Hepatic stellate cell (primary cell): ENCODE measurements at places on chromosomes 5 and 9.

DNA sequence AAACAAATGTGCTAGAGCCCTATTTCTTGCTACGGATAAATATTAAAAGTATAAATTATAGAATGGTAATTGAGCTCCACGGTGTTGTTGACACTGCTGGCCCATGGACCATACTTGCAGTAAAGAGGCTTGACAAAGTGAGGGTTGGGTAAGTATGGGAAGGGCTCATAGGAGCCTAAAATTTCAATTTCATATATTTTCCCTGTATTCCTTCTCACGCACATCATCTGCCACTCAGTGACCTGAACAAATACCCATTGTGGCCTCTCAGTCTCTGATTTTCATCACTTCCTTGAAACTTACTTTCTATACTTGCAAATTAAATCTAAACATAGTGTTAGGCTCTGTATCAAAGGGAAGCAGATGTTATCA, 116.5 kb downstream of the PIK3R1 start:
- no peak for DNase-seq

GRCh38 chr9:93083592-93084470, 12.2 kb upstream of the CARD19 start:
- DNase-seq: no peak

DNA sequence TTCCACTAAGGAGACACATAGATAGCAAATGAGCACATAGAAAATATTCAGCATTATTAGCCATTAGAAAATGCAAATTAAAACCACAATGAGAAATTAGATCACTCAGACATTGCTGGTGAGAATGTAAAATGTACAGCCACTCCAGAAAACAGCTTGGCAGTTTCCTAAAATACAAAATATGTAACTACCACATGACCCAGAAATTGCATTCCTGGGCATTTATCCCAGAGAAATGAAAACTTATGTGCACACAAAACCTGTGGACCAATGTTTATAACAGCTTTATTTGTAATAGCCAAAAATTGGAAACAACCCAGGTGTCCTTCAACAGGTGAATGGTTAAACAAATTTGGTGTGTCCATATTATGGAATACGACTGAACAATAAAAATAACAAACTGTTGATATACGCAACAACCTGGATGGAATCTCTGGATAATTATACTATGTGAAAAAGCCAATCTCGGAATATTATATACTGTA, 34.8 kb upstream of the SHC3 start:
- no peak for DNase-seq

DNA sequence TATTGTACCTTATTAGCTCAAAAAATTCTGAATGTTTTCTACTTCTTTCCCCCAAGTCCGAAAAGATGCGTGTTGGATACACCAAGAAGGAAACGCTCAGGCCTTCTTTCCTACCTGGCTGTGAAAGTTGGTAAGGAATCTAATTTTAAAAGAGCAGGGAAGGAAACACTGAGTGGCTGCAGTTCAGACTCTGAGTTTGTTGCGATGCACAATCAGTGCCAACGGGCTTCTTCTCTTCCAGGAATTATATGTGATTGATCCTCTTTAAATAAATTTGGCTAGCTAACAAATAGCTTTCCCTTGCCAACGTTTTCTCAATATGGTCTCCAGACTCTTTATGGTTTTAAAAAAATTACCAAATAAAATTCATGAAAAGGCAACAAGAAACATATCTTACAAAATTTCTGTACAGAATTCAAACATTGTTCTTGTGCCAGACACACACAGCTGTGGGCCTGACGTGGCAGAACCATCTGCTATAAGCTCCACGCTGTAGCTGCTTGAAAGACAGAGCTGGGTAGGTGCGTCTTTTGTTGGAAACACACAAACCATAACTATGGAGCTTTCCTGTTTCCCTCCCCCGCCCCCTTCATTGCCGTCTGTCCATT, 493.1 kb downstream of the ZNF608 start:
- no peak for DNase-seq

DNA sequence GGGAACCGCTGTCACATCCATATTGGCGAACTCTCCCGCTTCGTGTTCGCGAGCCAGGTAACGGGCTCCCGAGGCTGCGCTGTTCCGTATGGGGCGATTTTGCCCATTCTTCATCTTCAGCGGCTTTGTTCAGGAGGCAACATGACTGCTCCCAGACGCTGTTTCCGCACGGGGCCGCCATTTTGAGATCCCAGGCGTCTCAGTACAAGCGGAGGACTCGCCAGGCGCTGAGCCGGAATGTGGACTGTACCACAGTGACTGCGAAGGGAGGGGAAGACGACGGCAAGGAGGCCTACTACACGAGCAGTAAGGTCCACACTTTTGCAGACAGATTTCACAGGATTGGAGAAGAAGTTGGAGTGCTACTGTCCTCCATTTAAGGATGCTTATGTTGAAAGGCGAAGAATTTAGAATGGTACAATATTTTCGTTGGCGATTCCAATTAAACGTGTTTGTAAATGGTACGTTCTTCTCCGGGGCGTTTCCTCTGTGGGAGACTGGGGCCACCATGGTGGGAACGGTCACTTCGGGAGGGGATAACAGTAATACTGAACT, 41.6 kb upstream of the ZNF300 start:
- peak; percentile 22 for DNase-seq

DNA sequence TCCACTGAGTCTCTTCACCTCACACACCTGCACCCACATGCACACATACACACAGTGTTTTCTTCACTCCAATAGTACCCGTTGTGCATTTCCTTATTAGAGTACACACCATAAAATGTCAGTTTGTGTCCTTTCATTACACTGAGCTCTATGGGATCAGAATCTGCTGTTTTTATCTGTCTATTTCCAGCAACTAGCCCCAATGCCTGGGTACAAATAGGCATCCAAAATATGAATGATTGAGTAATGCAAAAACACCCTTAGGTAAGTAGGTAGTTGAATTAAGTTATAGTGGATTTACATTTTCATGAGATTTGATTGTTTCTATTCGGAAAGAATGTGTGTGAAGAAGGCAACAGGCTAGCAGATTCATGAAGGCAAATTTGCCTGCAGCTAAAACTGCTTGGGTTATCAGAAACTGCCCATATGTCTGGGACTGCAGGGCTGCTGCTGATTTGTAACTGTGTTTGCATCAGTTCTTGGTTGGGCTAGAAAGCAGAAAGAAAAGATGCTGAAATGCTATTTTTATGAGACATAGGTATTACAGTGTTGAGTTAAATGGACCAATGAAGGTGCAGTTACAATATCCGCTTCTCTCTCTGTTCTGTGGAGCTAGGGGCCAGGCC, 26.9 kb downstream of the PPP3R2 start:
- no peak for DNase-seq

GRCh38 chr9:81292056-81292805, 397.1 kb downstream of the TLE1 start:
- DNase-seq: no peak

GRCh38 chr9:31334837-31335528, 1049.5 kb upstream of the ACO1 start:
- DNase-seq: no peak

DNA sequence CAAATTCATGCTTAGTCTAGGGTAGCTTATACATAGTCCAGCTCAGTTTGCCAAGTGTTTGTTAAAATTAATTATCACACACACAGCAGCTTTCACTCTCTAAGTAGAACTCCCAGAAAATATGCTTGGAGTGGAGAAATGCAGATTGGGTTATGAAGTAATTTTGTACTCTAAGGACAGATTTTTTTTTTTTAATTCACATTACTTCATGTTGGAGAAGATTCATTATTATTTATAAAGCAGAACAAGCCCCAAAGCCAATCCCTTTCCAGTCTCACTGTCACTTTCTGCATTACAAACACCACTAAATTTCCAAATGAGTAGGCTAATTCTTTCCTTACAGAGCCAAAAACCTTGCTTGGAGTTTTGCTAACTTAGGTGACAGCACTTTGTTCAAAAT, 11.7 kb upstream of the C9orf72 start:
- no peak for DNase-seq

DNA sequence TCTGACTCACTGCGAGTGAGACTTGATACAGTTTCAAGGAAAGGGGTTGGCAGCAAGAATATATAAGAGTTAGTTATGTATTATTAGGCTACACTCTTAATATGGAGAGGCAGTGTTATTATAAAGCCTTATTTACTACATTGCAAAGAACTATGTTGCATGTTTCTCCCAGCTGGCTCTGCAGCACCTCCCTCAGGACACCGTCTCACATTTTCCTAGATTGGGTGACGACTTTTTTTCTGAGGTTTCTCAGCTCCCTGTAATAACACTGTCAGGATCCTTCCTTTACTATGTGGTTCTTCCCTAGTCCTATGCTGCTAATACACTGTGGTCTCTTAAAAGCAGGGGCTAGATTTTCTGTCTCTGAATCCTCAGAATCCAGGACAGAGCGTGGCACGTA, 153.7 kb downstream of the INSYN2B start:
- DNase-seq: no peak

- DNase-seq: no peak
Measured at GRCh38 chr5:119470105-119470763, 17.9 kb downstream of the HSD17B4 start.

- peak; percentile 85 for DNase-seq
Measured at GRCh38 chr9:34559624-34560455, 29.7 kb downstream of the CNTFR start.

DNA sequence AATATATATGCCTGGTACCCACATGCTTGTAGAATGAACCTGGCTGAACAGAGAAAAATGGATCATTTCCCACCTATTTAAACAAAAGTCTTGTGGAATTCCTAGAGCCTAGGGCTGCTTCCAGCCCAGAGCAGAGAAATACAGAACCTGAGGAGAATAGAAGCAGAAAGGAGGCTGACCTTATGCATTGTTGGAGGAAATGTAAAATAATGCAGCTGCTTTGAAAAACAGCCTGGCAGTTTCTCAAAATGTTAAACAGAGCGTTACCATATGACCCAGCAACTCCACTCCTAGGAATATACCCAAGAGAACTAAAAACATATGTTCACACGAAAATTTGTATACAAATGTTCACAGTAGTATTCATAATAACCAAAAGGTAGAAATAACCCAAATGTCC, 15.1 kb downstream of the MAPKAP1 start:
- no peak for DNase-seq

DNA sequence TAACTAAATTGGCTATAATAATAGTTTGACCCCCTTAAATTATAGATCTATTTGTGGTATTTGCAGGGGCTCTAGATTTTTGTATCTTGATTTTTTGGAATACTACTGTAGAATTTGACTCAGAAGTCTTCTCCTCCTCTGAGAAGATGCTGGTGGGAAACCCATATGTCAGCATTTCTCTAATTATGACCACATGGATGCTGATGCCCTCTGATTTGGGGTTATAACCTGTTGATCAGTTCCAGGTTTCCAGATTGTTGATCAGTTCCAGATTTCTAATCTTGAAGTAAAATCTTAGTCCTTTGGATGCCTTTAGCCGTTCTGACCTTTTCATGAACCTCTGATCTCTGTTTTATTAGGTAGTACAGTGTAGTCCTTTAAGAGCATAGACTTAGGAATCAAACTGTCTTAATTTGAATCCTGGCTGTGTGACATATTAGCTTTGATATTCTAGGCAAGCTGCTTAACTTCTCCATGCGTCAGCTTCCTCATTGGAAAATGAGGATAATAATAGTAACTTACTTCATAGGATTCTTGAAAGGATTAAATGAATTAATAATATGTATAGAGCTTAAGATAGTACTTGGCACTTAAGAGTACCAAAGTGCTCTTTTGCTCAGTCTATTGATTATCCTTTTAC, 8.1 kb downstream of the FSD1L start:
- no peak for DNase-seq

GRCh38 chr5:149254506-149254905, 17.2 kb upstream of the AFAP1L1 start:
- peak; percentile 51 for DNase-seq

DNA sequence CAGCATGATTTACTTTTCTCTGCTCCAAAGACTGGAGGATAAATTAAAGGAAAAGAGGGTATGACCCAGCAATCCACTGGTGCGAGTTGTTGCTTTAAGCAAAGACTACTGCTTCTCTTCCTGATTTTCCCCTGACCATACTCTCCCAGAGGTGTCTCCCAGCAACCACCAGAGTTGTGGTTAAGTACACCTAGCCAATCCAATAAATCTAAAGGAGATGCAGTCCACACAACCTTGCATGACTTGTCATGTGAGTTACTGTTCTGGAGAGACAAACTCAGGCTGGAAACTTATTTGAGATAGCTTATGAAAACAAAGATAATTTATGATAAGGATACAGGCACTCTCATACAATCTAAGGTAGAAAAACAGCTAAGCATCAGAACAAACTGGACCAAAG, 11.9 kb downstream of the TMC1 start:
- no peak for DNase-seq

DNA sequence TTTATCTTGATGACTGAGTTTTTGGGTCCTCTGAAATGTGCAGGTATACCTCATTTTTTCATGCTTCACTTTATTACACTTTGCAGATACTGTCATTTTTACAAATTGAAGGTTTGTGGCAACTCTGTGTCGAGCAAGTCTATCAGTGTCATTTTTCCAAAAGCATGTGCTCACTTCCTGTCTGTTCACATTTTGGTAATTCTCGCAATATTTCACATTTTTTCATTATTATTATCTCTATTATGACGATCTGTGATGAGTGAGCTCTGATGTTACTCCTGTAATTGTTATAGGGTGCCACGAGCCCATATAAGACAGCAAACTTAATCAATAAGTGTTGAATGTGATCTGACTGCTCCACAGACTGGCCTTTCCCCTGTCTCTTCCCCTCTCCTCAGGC, 73.4 kb upstream of the FBXW11 start:
- DNase-seq: no peak

GRCh38 chr5:143056792-143057579, 286.8 kb downstream of the ARHGAP26 start:
- DNase-seq: no peak

GRCh38 chr9:9170439-9171134, 1371.0 kb upstream of the DMAC1 start:
- no peak for DNase-seq

DNA sequence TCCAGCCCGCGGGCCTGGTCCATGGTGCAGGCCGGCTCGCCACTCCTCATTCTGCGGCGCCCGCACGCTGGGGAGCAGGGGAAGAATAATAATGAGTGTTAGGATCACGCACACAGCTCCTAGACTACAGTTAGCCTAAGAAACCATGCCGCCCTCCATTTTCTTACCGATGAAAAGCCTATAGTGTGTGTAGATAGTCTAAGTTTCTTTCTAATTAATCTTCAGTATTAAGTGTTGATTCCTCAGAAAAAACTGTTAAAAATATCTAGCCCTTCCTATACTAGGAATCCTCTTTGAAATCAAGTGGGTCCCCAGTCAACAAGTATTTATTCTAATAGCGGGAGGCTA, 9.3 kb downstream of the ZBED3 start:
- no peak for DNase-seq

DNA sequence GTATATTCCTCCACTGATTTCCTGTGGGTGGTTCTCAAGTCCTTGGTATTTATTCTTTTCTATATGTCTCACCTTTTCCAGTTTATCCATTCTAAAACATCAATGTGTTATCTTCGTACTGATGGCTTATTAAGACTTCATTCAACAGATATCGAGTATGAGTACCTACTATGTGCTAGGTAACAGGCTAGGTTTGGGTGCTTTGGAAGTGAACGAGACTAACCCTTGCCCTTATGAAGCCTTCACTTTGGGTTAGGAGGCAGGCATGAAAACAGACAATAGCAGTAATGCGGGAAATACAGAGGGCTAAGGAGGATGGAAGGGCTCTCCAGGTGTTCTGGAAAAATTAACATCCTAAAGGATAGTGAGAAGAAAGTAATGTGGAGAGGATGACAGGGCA, 53.4 kb downstream of the AQP7 start:
- DNase-seq: no peak
